ENCODE measurements at places on chromosomes 11 and 22.
A peak's percentile ranks its signal among the peaks of the same experiment; 100 is the strongest.

- DNase-seq = peak; percentile 56
These were observed 974 bp downstream of the DGCR8 start for GRCh38 chr22:20080776-20081654.

- no peak for DNase-seq
These were observed 340.4 kb upstream of the NCAM1 start for GRCh38 chr11:112620621-112621394.

DNA sequence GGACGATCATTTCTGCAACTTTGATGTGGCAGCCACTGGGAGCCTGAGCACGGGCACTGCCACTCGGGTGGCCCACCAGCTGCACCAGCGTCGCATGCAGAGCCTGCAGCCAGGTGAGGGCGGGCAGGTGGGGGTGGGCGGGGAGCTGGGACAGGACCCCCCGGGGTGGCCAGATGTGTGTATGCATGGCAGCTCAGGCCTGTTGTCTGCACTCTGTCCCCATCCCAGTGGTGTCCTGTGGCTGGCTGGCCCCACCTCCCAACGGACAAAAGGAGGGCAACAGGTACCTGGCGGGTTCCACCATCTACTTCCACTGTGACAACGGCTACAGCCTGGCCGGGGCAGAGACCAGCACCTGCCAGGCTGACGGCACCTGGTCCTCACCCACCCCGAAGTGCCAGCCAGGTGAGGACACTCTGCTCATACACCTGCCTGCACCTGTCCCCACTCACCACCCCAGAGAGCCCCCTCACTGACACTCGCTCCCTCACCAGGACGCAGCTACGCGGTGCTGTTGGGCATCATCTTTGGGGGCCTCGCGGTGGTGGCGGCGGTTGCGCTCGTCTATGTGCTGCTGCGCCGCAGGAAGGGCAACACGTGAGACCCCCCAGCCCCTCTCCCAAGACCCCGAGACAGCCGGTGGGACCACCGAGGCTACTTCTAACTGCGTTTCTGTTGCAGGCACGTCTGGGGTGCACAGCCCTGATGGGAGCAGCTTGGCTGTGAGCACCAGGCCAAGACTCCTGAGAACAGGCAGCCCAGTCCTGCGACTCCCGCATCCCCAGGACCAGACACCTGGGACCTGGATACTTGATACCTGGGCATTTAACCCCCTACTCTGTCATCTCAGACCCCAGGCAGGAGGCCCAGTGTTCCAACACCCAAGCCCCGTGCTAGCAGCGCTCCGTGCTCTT is 6.7 kb downstream of the SUSD2 start:
- no peak for DNase-seq

DNA sequence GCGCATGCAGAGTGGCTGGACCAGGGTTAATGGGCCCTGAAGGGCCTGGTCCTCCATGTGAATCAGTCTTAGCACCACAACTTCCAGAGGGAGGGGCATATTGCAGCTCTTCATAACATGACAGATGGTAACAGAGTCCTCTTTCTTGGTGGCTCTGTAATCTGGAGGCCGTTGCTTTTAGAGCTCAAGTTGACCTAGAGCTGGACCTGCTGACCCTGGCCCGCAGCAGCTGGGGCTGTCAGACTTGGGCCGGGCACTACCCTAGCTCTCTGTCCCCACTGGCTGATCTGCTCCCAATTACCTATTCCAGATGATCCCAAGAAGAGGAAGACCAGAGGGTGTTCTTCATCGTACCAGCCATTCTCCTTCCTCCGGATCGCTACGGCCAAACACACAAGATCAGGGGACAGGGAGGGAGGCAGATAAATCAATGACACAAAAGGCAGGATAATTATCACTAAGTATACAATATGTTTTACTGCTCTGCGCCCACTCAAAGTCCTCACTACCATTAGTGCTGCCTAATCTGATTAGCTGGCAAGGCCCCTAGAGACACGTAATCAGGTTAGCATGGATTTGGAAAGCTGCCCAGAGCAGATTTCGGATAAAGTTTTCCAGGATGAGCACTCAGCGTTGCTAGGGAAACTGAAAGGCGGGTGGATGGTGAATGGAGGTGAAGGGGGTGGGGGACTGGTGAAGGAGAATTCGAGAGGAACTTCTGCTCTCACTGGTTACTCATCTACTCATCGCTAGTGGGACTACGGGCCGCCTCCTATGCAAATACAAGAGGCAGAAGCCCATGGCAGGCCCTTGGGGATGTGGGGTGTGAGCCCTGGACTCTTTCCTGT is 64.5 kb upstream of the PHOX2A start:
- no peak for DNase-seq

DNA sequence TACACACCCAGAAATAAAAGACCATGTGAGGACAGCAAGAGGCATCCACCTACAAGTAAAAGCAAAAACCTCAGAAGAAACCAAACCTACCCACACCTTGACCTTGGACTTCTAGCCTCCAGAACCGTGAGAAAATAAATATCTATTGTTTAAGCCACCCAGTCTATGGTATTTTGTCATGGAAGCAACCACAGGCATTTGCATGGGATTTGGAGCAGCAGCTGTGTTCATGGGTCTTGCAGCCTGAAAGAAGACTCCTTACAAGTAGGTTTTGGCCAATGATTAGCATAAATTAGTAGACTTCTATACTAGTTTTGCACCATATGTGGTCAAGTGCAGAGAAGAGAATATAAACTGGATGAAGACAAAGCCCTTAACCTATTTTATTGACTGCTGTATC is 27.9 kb downstream of the FSHB start:
- no peak for DNase-seq

DNA sequence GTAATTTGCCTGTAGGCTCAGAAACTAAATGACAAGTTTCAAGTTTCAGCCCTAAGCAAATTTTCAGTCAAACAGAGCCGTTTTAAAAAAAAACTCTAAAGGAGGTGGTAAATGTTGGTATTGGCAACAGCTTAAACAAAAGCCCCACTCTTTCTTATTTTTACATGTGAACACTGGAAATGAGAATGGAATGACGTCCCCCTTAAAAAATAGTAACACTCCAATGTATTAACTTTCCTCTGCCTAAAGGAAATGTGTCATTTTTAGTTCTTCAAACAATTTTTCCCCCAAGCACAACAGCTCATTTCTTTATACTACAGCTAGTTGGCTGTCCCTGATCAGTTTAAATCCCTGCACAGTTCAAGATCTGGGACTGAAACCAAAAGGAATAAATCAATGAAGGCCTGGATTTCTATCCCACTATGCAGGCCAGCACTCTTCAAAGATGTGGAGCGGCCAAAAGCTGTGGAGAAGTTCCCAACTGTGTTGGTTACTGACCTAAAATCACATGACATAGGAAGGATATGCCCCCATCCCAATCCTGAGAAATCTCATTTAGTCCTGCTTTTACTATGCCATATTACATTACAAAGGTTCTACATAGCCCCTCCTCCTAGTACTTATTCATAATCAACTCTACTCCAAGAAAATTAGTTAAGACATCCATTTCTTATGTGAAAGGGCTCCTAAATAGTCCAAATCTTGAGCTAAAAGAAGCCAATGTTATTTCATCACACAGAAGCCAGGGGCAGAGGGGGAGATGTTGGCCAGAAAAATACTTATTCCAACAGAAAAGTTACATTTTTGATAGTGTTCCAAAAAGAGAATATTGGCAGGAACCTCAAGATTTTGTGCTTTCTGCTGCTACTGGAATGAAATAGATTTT is 95.9 kb downstream of the CADM1 start:
- peak; percentile 47 for DNase-seq

DNA sequence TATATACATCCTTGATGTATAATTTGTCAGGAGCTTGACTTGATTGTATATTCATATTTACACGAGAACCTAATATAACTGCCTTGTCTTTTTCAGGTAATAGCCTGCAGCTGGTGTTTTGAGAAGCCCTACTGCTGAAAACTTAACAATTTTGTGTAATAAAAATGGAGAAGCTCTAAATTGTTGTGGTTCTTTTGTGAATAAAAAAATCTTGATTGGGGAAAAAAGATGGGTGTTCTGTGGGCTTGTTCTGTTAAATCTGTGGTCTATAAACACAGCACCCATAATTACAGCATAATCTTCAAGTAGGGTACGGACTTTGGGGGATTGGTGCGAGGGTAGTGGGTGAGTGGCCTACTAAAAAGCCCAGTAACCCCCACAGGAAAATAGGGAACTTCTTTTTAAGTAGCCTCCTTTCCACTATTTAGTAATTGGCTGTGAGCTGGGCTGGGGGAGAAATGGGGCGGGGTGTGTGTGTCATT is 7.5 kb downstream of the MALAT1 start:
- no peak for DNase-seq

DNA sequence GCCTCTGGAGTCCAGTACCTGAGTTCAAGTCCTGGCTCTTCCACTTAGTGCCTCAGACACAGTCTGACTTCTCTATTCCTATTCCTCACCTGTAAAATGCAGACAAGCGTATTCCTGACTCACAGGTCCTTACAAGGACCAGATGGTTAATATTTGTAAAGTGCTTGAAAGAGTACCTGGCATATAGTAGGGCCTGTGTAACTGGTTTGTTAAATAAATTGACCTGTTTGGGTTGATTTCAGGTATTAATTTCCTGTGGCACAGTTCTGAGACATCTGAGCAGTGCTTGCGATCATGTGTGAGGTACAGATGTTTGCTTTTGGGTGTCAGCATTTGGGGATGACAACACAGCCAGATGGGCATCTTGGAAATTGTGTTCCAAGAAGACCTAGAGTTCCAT is 127.5 kb downstream of the APIP start:
- DNase-seq = no peak

DNA sequence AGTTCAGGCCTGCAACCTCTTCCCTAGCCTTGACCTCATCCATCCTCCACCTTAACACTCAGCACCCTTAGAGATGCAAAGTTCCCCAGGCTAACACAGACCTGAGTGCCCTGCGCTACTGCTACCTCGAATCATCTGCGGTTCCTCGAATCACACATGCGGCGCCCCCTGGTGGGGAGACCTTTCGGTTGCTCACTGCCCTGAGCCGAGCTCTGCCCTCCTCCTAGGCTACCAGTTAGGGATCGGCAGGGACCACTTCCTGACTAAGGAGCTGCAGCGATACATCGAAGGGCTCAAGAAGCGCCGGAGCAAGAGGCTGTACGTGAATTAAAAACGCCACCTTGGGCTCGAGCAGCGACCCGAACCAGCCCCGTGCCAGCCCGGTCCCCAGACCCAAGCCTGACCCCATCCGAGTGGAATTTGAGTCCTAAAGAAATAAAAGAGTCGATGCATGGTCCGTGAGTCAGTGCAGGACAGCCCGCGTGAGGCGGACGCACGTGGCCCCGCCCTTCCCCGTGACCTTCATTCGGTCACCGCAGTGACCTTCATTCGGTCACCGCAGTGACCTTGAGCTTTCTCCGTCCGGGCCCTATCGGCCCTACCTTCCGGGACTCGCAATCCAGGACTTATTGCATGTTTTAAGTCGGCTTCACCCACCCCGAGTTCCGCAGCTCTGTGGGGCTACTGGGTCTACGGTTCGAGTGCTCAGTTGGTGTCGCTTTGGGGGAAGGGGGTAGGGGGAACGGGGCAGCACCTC is 830 bp upstream of the ESRRA start:
- peak; percentile 74 for DNase-seq

DNA sequence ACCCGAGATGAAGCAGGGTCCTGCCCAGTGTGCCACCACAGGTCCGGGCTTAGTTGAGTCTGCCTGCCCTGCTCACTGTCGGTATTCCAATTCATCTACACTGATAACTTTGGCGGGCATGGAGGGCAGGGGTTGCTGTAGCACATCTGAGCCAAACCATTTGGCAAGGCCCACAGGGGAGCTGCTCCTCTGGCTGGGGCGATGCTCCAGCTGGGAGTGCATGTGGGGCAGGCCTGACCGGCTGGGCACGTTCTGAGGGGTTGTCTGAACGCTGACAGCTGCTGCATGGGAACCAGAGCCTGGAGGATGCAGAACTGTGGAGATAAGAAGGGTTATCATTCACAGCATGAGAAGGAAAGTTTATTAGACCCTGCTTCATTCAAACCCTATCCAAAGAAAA is 40.4 kb downstream of the DRG1 start:
- no peak for DNase-seq

GRCh38 chr11:76564364-76564763 is 106.2 kb downstream of the LRRC32 start:
- DNase-seq = no peak

- no peak for DNase-seq
These were observed 212.7 kb downstream of the LARGE1 start for GRCh38 chr22:33707581-33707980.

GRCh38 chr11:57515332-57516060 is at the start of gene SLC43A1:
TSS of gene SLC43A1 (minus strand) at chr11:57515702. CDS start at chr11:57514111, 1,591 bp downstream.
- peak; percentile 38 for DNase-seq

DNA sequence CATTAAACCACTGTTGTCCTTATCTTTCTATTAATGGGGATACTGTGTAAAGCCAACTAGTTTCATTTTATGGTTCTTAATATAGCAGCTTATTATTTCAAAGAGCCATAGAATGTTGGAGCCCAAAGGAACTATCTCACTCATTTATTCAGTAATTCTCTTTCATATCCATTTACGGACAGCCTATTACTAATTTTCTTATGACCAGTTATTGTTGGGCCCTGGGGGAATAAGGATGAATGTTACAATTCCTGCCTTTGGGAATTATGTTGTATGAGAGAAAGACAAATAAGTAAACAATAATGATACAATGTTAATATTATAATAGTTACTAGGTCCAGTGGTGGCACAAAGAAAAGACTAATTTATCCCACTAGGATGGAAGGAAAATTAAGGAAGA is 52.4 kb downstream of the AAMDC start:
- no peak for DNase-seq

DNA sequence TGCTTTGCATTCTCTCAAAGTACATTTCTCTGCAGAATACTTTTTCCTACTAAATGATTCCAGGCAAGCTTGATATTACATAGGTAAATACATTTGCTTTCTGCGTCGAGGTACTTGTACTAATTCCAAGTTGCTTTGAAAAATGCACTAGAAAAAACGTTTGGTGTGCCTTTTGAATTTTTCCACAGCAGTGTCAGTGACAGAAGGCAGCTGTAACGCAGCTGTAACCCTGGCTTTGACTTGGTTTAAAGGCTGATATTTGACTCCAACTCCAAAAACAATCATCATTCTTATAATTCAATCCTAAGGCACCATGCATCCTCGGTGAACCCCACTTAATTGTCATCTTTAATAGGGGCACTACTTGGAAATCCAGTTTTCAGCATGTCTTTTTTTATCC is 125.0 kb downstream of the MAML2 start:
- no peak for DNase-seq

DNA sequence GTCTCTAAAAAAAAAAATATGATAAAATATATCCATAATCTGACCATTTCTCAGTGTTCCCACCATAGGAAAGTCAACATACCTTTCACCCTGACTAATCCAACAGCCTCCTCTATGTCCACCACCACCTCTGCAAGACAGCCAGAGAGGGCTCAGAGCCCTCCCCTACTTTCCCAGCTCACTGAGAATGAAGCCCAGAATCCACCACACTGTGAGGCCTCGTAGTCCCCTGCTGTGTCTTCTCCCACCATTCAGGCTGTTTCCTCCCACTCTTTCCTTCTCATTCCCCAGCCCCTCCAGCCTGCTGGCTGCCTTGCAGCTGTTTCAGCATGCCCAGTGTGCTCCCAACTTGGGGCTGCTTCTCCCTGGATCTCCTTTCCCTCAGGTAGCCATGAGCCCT is 27.0 kb downstream of the SGSM3 start:
- no peak for DNase-seq

GRCh38 chr11:118227865-118228785 is 3.3 kb upstream of the JAML start:
- no peak for DNase-seq

GRCh38 chr22:49930596-49931412 is 12.4 kb downstream of the CRELD2 start:
- peak; percentile 33 for DNase-seq

GRCh38 chr11:33881651-33882503 is 10.0 kb downstream of the LMO2 start:
- no peak for DNase-seq

Data from stromal cell of bone marrow (primary cell).